Stimulated activated naive CD8-positive, alpha-beta T cell treated with anti-CD3 and anti-CD28 coated beads, Interleukin-15, amount 100 ng/mL, for 72 hours (primary cell): ENCODE measurements at places on chromosomes 3 and 15.

DNA sequence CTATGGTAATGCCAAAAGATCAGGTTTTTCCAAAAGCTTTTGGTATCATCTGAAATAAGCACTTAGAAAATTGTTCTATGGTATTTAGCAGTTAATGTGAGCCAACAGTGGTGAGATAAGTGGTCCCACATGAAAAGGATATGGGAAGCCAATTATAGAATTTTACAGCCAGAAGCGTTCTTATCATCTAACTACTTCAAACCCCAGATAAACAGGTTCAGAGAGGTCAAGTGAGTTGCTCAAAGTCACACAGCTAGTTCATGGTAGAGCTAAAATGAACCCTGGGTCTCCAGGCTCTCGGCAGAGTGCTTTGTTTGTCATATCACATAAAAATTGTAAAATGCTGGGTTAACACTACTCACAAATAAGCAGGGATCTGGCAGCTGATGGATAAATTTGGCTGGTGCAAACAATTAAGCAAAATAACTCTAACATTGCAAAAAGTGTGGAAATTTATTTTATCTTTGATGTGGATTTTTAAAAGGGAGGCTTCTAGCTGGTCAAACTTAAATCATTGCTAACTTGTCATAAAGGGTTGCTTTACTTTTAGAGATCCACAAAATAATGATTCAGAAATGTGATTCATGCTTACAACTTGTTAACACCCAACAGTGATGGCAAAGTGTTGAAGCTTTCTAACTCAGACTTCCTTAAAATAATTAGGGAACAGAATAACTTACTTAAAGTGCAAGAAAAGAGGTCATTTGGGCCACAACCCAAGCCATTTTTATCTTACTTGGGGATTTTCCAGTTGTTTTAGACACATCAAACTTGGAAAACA is 202.8 kb upstream of the TBC1D5 start:
- no peak for DNase-seq

DNA sequence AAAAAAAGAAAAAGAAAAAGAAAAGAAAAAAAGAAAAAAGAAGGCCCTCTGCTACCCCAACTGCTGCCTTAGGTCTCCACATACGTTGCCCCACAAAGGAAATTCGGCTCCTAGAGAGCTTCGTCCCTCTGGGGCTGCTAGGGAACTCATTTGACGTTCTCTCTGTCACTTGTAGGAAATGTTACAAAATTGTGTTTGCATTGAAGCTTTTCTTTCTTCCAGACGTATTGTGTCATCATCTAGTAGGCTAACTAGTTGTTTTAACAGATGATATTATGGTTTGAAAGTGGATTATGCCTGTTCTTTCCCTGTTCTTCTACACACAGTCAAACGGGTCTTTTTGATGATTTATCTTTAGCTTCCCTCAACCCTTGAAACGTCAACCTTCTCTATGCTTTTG is 125.3 kb downstream of the BDH1 start:
- no peak for DNase-seq

DNA sequence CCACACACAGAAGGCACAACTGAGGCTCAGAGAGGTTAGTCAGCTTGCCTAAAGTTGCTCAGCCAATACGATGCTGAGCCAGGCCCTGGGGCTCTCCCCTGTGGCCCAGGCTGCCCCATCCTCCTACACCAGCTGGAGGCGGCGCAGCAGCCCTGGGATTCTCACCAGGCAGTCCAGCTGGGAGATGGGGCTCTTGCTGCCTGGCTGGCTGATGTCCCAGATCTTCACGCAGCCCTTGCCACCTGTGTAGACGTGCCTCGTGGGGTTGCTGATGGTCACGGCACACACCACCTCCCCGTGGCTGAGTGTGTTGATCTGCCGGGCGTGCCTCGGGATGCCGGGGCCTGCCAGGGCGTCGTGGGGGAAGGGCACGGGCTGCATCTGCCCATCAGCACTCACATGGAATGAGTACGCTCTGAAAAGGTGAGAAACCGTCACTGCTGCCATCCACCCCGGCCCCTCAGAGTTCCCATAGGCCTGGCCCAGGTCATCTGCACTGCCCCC is 42.8 kb downstream of the TLE3 start:
- DNase-seq, result no peak

DNA sequence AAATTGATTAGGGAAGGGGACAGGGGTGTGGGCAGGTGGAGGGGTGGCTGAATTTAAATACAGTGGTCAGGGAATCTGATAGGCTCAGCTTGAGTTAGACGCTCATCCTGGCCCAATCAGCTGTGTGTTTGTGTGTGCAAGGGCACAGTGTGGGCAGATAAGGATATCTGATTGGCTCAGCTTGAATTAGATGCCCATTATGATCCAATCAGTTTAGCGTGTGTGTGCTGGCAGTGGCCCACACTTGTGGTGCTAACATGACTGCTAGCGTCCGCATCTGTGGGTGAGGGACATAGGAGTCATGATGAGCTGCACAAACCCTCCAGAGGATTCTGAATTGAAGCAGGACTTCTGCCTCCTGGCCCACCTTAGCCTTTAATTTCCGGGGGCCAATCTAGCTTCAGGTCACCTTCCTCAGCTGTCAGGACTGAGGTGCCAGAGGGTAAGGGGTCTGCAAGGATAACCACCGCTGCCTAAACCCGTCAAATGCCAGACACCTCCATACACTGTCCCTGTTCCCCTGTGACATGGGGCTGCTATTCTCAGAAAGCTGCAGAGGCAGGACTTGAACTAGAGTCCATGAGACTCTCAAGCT is 97.3 kb downstream of the CORO2B start:
- DNase-seq, result no peak

DNA sequence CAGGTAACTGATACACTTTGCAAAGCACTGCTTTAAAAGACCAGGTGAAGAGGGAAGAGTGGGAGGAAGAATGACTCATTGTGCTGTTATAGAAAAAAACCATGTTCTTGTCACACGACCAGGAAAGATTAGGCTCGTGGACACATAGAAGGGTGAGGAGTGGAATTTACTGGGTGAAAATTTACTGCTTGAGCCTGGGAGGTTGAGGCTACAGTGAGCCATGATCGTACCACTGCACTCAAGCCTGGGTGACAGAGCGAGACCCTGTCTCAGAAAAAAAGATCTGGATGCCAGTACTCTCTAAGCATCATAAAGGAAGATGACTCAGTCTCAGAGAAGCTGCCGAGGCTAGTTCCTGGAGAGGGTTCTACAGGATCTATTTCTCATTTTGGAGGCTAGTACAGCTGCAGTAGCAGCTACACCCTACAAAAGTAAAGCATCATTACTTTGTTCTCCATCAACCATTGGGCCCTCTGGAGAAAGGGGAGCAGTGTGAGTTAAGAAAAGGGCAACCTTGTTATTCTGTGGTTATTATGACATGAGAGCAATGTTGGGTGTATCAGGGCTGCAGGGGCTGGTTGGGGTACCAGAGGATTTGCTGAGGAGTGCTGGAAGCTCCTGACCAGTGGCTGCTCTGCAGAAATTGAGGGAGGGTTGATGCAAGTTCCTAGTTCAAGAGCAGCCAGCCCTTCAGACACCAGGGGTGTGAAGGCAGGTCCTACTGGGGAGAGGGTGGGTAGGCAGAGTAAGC is 75.4 kb downstream of the CMTM8 start:
- DNase-seq, result peak; percentile 36

GRCh38 chr3:99614768-99615167 is 23.6 kb upstream of the COL8A1 start:
- no peak for DNase-seq

- no peak for DNase-seq
These were observed 23.9 kb upstream of the CTSH start for GRCh38 chr15:78968539-78969271.

DNA sequence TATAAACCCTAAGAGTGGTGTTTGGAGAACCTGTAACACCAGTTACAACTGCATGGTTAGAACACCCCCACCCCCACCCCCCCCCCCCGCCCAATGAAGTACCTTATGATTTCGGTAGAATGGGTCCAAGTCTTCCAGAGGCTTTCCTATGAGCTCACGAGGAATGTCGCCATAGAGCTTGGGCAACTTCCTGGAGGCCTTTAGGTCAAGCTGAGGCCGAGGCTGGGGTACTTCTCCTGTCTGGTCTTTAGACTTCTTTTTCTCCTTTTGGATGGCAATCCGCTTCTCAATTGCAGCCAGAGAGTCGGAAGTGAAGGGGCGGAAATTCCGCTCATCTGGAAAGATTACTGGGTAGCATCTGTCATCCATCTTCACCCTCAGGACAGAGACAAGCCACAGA is 101.8 kb downstream of the SCN11A start:
- DNase-seq, result no peak

GRCh38 chr3:173893835-173894234 is 496.3 kb downstream of the NLGN1 start:
- no peak for DNase-seq

GRCh38 chr3:4722103-4722502 is 229.0 kb downstream of the ITPR1 start:
- DNase-seq, result no peak

DNA sequence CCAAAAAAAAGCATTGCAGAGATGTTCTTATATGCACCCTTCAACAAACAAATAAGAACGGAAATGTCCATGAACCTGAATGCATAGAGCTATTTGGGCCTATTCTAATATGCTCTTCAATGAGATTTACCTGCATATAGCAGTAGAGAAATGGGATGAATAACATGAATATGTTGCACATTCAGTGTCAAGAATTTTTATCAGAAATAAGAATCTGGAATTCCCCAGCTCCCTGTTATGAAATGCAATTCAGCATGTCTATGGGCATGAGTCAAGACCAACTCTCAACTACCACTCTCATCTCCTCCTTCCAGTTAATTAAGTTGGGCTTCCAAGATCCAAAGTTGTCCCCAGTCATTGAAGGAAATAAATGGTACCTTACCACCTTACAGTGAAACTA is 133.7 kb upstream of the ALCAM start:
- DNase-seq, result no peak

DNA sequence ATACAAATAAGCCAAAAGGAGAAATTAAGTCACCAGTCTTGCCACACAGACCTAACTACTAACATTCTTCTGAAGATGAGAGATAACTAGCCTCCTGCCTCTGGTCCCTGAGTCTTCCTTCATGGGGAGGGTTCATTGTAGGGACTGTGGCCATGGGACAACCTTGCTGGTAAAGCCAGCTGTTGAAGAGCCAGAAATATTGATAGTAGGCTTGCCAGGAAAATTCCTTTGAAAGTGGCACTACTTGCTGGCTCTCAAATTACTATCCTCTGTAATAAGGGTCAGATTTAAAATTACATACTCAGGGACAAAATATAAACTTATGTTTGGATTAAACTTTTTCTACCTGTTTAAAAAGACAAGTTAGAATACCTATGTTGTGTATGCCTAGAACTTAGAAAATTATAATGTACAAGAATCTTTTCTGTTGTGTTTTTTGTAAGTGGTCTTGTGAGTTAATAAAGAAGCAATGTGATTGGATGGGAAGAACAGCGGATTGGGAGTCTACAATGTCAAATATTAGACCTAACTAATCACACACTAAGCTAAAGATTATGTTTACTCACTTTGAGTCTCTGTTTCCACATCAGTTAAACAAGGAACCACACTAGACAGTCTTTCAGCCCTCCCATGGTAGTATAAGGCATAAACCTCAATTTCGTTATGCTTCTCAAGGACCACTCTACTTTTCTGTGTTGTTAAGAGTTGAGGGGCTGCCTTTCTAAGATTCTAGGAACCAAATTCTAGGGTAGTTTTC is 60.0 kb upstream of the TRIM71 start:
- DNase-seq, result no peak

- no peak for DNase-seq
These were observed 70.9 kb downstream of the ARMC8 start for GRCh38 chr3:138257986-138258385.

GRCh38 chr15:88202231-88202630 is 54.3 kb downstream of the NTRK3 start:
- DNase-seq, result no peak

DNA sequence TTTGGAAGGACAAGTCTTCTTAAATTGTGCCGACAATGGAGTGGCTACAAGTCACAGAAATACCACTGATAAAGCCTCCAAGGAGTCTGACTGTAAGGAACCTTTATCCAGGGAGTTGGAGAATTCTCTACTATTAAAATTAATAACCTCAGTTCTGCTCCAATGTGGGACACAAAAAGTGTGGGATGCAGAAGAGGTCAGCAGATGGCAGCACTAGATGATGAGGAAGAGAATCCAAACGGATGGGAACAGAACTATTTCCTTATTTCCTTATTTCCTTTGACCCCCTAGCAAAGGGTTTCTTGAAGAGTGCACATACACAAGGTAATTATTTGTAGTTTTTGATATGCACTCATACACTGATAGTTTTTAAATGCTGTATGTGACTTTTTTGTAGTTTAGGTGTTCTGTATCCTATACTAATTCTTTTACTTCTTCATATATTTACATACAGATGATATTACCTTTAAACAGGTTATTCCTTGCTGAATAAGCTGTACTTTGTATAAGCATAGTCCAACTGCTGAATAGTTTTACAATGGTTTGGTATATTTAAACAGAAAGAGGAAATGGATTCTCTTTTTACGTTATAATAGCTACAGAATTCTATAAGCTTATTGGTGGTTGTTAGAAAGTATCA is 25.6 kb upstream of the NLGN1 start:
- no peak for DNase-seq
